HuH-7.5 (cell line): ENCODE measurements at places on chromosomes 11 and 22.

GRCh38 chr22:29722151-29722550 lies 2.3 kb downstream of the CABP7 start:
- no peak for DNase-seq

- no peak for DNase-seq
Observed at GRCh38 chr11:134665571-134666270, 253.7 kb upstream of the B3GAT1 start.

DNA sequence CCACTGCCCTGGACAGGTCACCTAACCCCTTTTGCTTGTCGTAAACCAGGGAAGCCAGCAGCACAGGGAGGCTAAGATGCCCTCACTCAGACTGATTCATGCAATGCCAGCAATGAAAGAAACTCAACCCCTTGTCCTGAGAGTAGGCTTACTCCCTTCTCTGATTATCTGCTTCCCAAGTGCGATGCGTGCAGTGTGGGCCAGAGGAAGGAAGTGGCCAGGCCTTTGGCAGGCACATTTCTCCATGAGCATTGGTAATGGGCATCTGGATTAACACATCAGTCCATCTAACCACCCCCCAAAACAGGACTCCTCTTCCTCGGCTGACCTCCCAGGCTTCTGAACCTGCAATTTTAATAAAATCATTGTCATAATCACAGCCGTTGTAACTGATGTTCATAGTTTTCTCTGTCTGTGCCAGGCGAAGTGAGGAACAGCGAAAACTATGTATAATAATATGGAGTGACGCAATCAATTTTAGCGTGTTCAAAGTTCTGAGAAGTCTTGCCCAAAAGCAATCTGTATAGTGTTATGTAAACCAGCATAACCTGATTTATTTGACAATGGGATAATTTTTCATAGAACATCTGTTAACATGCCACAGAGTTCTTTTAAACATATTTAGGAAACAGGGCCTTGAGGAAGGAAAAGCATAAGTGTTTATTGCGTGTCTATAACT lies 33.9 kb downstream of the TST start:
- DNase-seq, result no peak

DNA sequence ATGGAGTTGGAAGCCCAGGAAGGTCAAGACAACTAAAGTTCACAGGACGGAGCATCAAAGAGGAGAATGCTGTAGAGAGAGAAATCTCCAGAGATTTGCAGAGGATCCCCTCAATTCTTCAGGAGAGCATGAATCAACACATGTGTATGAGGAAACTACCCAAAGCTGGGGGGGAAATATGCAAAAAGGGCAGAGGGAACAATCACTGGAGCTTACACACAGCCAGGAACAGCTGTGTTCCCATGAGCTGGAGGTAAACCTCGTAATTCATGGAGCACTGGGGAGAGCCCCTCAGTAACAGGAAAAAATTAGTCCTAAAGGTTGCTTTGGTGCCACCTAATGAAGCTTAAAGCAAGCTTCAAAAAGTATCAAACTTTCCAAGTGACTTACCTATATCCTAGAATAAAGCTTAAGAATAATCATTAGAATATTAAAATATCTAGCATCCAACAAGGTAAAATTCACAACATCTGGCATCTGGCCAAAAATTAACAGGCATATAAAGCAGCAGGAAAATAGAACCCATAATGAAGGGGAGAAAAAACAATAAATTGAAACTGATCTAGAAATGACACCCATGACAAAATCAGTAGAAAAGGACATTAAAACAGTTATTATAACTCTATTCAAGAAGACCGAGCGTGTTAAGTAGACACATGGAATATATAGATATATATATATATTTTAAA lies 134.2 kb downstream of the STK33 start:
- DNase-seq, result no peak

DNA sequence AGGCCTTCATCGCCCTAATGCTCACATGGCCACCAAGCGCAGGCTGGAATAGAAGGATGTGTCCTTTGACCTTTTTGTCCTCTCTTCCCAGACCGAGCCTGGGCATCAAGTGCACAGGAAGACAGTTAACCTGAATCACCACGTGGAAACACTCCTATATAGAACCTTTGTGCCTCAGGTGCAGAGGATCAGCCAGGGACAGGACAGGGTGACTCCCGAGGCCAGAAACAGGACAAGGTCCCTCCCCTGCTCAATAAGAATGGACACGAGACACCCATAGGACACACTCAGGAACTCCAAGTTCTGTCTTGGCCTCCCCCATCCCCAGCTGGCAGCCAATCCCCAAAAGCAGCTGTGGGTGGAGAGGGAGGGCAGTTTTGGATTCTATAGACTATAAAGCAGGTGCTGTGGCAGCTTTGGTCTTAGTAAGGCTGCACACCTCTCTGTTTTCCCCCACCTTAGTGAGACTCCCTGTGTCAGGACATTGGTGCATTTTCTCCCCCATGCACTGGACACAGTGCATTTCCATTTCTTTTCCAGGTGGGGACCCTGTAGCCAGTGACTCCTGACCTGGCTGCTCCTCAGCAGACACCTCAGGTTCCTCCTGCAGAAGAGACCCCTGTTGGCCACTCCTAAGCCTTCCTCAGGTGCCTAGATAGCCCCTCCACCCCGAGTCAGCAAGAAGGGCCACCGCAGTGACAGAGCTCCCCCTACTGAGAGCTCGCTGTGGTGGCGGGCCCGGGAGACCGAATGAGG lies 43.6 kb upstream of the POU2AF1 start:
- DNase-seq, result peak; percentile 43

DNA sequence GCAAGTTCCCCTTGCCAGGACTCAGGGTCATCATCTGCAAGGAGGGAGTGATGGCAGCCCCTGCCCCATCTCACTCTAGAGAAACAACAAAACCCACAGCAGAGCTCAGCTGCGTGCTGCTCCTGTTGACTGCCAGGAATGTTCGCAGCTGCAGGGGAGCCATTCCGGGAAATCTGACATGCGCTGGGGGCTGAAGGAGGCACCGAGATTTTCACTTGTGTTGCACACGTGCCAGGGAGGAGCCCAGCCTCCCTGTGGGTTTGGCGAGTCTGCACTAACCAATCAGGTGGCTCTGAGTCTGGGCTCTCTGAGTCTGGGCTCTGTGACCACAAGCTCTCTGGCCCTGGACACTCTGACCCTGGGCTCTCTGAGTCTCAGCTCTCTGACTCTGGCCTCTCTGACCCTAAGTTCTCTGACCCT lies 10.5 kb downstream of the FGF3 start:
- no peak for DNase-seq

DNA sequence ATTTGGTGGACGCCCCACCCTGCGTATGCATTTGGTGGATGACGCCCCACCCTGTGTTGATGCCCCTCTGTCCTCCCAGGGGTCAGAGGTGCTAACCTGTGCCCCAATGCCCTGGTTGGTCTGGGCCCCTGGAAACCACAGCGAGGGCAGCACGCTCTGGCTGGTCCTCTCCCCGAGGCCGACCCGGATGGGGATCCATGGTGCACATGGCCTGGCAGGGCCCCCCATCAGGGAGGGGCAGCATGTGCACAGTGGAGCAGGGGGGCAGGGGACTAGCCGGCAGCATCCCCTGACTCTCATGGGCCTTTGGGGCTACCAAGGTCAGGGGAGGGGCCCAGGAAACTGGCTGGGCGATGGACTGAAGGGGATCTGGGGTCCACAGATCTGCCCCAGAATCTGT lies 7.6 kb upstream of the MUC5AC start:
- no peak for DNase-seq

DNA sequence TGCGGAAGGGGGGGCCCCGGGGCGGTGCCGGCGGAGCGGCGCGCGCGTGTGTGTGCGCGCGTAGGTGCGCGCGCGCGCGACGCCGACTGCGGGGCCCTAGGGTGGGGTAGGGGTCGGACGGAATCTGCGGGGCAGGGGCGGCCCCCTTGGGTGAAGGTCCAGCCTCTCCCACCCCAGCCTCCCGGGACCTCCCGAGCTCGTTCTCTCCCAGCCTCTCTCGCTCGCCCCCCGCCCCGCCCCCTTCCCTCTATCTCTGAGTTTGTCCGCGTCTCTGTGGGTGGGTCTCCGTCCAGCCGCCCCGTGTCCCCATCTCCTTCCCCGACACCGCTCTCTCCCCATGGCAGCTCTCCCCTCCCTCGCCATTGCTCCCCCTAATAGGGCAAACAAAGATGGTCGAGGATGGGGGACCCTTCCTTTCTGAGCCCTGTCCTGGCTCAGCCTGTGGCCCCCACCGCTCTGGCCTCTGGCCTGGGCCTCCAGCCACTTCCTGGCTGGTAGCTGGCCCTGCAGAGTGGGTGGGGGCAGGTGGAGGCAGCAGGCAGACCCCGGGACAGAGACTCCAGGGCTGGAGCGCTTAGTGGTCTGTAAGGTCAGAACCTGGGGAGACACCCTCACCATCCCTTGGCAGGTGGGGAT lies 33.0 kb upstream of the PRR5 start:
- DNase-seq, result no peak

- DNase-seq, result peak; percentile 90
Observed at GRCh38 chr11:75280227-75280701, 39.7 kb downstream of the TPBGL start.

DNA sequence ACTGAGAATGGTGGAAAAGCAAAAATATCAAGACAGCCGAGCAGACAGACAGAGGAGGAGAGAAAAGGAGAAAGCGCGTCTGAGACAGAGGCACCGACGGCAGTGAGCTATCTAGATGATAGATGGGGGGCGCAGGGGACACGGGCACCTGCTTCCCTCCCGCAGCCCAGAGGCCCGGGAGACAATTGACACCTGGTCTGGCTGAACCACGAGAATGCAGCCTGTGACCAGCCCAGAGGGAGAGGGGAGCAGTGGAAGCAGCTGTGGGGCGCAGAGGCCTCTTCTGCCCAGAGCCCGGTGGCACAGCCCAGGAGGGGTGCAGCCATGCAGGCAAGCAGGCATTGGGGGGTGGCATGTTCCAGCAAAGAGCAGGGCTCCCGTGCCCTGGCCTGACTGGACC lies 48.2 kb downstream of the ELFN2 start:
- no peak for DNase-seq

DNA sequence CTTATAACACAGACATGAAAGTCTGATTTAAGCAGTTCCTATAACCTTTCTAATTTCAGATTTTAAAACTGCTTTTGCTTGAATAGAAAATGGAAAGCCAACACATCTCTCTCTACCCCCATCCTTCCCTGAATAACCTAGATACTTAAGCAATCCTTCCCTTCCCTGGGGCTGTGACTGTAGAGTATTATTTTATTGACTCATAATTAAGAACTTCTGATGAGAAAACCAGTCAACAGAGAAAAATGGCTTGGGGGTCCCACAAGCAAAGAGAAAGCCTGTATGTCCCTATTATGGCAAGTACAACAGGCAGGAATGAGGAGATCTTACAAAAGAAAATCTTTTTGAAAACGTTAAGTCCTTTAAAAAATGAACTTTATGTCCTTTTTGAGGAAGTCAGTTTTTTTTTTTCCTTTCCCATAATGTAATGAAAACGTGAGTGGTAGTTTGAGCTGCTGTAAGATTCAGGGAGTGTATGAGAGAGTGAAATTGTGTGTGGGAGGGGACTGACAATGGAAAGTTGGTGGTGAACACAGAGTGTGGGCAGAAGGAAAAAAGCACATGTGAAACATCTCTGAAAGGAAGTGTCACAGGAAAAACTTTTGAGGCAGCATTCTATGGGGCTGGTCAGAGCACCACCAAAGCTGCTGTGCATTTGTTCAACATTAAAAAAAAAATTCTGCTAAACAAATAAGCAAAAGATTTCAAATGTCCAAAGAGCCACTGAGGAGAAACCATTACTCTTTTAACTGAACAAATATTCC lies 154.6 kb downstream of the MAML2 start:
- DNase-seq, result no peak

- DNase-seq, result no peak
Observed at GRCh38 chr11:95584180-95584579, 205.4 kb downstream of the FAM76B start.

- DNase-seq, result peak; percentile 70
Observed at GRCh38 chr11:396511-396947, 2.5 kb downstream of the PKP3 start.

DNA sequence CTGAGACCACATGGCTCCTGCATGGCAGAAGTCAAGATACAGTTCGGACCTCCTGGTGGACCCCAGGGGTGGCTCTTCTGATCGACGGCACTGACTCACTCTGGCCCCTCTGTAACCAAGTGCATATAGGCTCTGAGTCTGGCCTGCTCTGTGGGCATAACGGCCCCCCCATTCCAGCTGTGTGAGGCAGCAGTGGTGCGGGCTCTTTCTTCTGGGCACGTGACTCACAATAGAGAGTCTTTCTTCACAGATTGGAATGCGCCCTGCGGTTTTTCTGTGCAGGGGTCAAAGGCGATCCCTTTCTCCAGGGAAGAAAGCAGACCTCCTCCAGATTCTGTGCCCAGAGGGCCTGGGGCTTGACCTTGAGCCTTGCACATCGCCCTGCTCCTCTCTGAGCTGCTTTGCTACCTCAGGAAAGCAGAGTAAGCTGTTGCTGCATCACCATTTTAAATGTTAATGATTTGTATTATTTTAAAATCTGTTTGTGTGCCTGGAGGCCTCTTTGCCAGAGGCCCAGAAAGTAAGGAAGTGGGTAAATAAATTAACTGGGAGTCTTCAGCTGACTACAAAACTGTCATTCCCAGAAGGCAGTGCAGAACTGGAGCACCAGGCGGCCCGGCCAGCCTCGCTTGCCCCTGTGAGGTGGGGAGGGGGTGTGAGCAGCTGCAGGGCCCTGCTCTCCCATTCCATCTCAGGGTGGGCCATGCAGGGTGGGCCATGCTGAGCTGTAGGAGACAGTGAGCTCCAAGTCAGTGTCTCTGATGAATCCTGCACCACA lies 199.0 kb downstream of the GRIK4 start:
- no peak for DNase-seq

GRCh38 chr22:30289980-30290313 lies 642 bp upstream of the CASTOR1 start:
- no peak for DNase-seq

- DNase-seq, result no peak
Observed at GRCh38 chr11:65430406-65431217, 8.0 kb downstream of the NEAT1 start.

DNA sequence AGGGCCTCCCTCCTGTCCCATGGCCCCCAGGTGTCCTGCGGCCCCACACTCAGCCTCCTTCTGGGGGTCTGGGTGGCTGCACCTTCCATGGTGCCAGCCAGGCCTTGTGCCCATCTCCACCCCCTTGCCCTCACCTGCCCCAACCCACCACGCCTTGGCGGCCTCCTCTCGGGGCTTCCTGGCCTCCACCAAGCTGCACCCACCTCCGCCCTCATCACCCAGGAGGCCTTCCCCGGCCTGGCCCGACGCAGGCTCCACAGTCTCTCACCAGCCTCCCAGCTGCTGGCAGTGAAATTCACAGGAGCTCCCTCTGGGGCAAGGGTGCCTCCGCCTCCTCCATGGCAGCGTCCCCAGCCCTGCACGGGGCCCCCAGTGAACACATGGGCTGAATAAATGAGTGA lies 35.9 kb upstream of the WNT7B start:
- DNase-seq, result no peak

GRCh38 chr11:64164392-64165312 lies 1.3 kb downstream of the MACROD1 start:
- no peak for DNase-seq

GRCh38 chr11:119091966-119092879 lies 7.5 kb downstream of the HMBS start:
- DNase-seq, result no peak

DNA sequence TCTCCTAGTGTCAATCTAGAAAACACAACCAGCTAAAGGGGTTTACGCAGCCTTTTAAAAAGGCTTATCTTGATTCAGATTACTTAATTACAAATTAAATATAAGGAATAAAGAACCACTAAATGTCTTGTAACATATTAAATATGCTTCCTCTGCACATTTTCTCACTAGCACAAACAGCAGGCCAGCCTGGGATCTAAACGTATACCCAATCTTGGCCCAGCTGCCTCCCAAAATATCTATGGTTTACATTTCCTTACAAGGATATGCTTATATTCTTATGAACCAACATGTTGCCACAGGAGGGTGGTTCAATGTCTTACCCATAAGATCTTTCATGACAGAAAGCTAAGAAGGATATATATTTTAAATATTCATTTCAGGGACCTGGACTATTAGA lies 7.7 kb downstream of the LGR4 start:
- no peak for DNase-seq
